ENCODE measurements at places on chromosomes 11 and 22. TPM values are rescaled to one million over a fixed set of nuclear protein-coding genes. Genes with fewer than 3 reads are reported as not detected.

DNA sequence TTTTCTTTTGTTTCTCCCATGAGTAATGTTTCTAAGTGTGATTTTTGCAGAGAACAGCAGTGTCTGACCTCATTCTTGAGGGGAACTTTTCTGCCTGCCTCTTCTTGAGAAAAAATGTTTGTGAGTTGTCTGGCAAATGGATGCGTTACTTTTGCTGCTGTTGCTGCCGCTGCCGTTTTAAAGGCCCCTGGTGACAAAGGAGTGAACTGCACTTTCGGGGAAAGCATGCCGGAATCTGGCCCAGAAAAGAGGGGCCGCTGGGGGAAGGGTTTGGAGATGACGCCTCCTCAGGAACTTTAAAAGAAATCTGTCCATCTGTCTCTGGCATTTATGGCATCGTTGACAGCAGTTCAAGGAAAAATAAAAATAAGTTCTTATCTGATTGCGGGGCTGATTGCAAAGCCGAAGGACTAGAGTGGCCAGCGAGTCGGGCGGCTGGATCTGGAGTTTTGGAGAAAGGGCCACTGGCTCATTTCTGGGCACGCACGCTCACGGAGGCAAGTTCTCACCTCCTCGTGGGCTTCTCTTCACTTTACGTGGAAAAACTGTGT lies 16.5 kb downstream of the ZBTB16 start:
- H3K27me3 ChIP-seq, result no peaks in the 10 kb centered on the region
- H3K27ac ChIP-seq, result peak overlapping the region; percentile 43
- H3K36me3 ChIP-seq, result peaks cover 77% of the 10 kb centered on the region
- H3K4me1 ChIP-seq, result peaks cover 99% of the 10 kb centered on the region
- H3K4me3 ChIP-seq, result peak overlapping the region; percentile 27
- no peak for DNase-seq

Gene LMO2
- 12.3 TPM for total RNA-seq

- no peak for DNase-seq
- H3K4me1 ChIP-seq, result peaks cover 37% of the 10 kb centered on the region
- H3K4me3 ChIP-seq, result peak overlapping the region; percentile 69
- H3K27ac ChIP-seq, result no peak overlapping the region
- H3K36me3 ChIP-seq, result no peaks in the 10 kb centered on the region
These were observed 2.7 kb downstream of the CADM1 start for GRCh38 chr11:115501502-115501892.

Gene KRTAP5-7
- not detected for total RNA-seq

- no peaks in the 10 kb centered on the region for H3K4me1 ChIP-seq
- H3K4me3 ChIP-seq, result no peak overlapping the region
- no peaks in the 10 kb centered on the region for H3K36me3 ChIP-seq
- H3K27me3 ChIP-seq, result no peaks in the 10 kb centered on the region
These were observed 3.8 kb downstream of the OR51V1 start for GRCh38 chr11:5196731-5197130.

DNA sequence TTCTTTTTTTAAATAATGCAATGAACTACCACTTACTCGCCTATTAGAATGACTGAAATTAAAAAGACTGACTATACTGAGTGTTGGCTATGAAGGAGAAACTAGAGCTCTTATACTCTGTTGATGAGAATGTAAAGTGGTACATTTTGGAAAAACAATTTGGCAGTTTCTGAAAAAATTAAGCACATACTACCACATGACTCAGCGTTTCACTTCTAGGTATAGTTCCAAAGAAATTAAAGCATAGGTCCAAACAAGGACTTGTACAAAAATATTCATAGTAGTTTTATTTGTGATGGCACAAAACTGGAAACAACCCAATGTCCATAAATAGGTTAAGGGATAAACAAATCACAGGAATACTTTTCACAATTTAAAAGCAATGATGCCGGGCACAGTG lies 22.4 kb upstream of the SLC29A2 start:
- H3K4me1 ChIP-seq, result no peaks in the 10 kb centered on the region
- no peaks in the 10 kb centered on the region for H3K36me3 ChIP-seq
- H3K27me3 ChIP-seq, result peaks cover 30% of the 10 kb centered on the region

- H3K27me3 ChIP-seq, result no peaks in the 10 kb centered on the region
- H3K4me1 ChIP-seq, result no peaks in the 10 kb centered on the region
- H3K27ac ChIP-seq, result no peak overlapping the region
- no peaks in the 10 kb centered on the region for H3K36me3 ChIP-seq
- H3K4me3 ChIP-seq, result no peak overlapping the region
These were observed 87.4 kb downstream of the TRMU start for GRCh38 chr22:46422896-46423295.

Gene NXPE2
- not detected for total RNA-seq

Gene CTNND1
- total RNA-seq, result 215 TPM

DNA sequence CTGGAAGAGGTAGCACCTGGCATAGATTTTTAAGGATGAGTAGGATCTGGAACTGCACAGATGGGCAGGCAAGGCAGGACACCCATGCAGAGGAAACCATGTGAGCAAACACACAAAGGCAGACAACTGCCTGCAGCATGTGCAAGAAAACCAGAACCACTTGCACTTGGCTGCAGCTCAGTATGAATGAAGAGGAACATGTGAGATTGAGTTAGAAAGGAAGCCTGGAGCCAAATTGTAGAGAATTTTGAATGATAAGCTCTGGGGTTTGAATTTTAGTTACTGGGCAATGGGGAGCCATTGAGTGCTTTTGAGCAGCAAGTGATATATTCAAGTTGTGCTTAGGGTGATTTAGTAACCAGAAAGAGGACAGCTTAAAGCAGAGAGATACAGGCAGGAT lies 583.4 kb downstream of the SOX6 start:
- no peak for DNase-seq
- H3K27me3 ChIP-seq, result no peaks in the 10 kb centered on the region
- no peak overlapping the region for H3K4me3 ChIP-seq
- H3K27ac ChIP-seq, result no peak overlapping the region
- no peaks in the 10 kb centered on the region for H3K36me3 ChIP-seq

DNA sequence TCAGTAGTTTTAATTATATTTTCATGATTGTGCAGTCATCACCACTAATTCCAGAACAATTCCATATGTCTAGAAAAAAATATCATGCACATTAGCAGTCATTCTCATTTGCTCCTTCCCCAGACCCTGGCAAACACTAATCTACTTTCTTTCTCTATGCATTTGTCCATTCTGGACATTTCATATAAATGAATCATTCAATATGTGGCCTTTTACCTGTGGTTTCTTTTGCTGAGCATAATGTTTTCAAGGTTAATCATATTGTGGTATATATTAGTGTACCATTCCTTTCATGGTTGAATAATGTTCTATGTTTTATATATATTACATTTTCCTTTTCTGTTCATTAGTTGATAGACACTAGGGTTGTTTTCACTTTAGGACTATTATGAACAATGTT lies 811.1 kb upstream of the RAG2 start:
- DNase-seq, result no peak
- H3K27me3 ChIP-seq, result no peaks in the 10 kb centered on the region
- H3K27ac ChIP-seq, result no peak overlapping the region
- no peaks in the 10 kb centered on the region for H3K4me1 ChIP-seq
- H3K36me3 ChIP-seq, result no peaks in the 10 kb centered on the region

DNA sequence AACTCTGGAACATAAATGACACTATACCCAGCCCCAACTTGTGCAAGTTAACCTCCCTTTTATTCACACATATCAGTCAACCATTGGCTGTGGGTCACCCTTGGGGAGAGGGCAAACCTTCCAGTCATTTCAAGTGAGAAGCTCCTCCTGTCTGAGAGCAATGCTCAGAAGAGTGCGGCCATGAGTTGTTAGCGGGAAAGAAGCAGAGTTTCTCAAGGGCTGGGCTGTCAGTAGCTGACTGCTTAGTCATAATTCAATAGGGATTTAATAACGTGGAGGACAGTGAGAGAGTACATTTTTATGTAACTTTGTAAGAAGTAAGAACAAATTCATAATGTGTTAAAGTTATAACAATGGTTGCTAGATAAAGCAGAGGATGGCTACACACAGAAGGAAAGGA lies 5.1 kb downstream of the PATE2 start:
- H3K27me3 ChIP-seq, result no peaks in the 10 kb centered on the region
- H3K4me1 ChIP-seq, result no peaks in the 10 kb centered on the region
- DNase-seq, result no peak

DNA sequence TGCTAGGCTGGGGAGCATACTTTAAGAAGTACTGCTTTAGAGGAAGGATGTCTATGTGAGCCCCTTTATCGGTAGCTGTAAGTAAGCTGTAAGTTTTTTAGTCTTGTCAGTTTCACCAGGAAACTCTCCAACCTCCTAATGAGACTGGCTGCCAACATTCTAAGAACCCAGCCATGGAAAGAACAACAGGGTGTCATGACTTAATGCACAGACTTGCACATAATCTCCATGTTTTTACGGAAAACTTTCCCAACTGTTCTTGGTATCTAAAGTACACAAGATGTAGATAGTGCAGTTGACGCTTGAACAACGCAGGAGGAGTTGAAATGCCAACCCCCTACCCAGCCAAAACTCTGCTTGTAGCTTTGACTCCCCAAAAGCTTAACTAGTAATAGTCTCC lies 9.0 kb downstream of the OR8A1 start:
- H3K4me1 ChIP-seq, result no peaks in the 10 kb centered on the region
- DNase-seq, result no peak
- no peaks in the 10 kb centered on the region for H3K36me3 ChIP-seq
- no peaks in the 10 kb centered on the region for H3K27me3 ChIP-seq
- H3K4me3 ChIP-seq, result no peak overlapping the region

GRCh38 chr11:35147235-35147634 lies 8.3 kb downstream of the CD44 start:
- peaks cover 10% of the 10 kb centered on the region for H3K36me3 ChIP-seq
- no peaks in the 10 kb centered on the region for H3K27me3 ChIP-seq
- DNase-seq, result no peak

GRCh38 chr22:27614006-27614649 lies 187.4 kb downstream of the MN1 start:
- peaks cover 10% of the 10 kb centered on the region for H3K4me1 ChIP-seq
- no peak for DNase-seq
- peaks cover 37% of the 10 kb centered on the region for H3K27me3 ChIP-seq
- H3K4me3 ChIP-seq, result peak overlapping the region; percentile 36
- no peak overlapping the region for H3K27ac ChIP-seq

- no peak overlapping the region for H3K4me3 ChIP-seq
- no peak for DNase-seq
- H3K27ac ChIP-seq, result no peak overlapping the region
These were observed 197.8 kb upstream of the SORL1-AS1 start for GRCh38 chr11:121650351-121651256.

Gene CYB5R2
- 4.1 TPM for total RNA-seq

DNA sequence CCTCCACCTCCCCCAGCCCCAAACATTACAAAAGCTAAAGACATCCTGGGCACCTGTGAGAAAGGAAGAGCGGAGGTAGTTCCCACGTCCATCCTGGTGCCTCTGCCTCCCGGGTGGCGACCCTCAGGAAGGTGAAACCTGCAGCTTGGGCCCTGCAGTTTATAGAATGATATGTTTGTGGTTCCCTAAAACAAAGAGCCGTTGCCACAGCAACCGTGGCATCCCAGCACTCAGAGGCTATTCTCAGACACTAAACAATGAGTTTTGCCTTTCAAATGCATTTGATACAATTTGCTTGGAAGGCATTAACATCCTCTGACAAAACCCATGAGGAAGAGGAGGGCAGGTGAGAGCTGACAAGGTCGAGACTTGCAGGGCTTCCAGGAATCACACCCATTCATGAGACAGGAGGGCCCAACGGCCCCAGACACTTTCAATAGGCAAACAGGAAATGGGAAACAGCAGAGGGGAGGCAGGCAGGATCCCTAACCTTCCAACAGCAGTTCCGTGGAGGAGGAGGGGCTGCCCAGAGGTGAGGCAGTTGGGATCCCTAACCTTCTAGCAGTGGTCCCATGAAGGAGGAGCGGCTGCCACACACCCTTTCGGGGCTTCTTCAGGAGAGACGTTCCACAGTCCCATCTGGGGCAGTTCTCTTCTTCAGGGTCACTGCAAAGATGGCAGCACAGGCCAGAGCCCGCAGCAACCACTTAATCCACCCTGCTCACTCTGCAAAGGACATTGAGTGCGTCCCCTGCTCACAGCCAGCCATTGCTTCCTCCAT lies 379.2 kb downstream of the SHANK2 start:
- no peaks in the 10 kb centered on the region for H3K36me3 ChIP-seq
- H3K4me1 ChIP-seq, result no peaks in the 10 kb centered on the region
- peak; percentile 43 for DNase-seq
- H3K27me3 ChIP-seq, result no peaks in the 10 kb centered on the region
- H3K4me3 ChIP-seq, result no peak overlapping the region

DNA sequence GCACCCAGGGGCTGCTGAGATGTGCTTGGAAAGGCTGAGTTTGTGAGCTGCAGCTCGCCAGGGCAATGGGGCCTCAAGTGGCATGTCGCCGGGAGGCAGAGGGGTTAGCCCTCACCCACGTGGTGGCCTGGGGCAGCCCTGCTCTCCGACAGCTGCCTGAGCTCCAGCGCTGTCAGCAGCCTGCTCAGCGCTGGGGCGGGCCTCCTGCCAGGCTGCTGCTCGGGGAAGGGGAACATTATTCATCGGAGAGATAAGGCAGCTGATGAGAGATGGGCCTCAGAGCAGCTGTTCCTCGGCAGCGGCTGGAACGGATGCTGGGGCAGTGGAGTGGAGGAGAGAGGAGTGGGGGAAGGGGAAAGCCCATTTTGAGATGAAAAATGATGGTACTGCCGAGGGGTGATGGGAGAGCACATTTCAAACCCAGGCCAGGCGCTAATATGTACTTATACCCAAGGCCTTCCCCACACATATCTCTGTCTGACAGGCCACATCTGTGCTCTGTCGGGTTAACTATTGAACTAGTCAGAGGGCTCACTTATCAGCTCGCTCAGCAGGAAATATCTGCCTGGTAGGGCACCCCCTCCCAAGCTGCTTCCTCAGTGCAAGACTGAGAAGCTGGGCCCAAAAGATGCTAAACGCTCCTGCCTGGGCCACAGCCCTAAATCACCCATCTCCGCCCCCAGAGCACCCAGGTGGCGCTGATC lies 79.5 kb downstream of the TIMP3 start:
- no peaks in the 10 kb centered on the region for H3K4me1 ChIP-seq
- H3K27ac ChIP-seq, result no peak overlapping the region
- DNase-seq, result peak; percentile 94
- no peaks in the 10 kb centered on the region for H3K27me3 ChIP-seq

Gene DGCR6
- not detected for total RNA-seq

Gene UPK3A
- total RNA-seq, result not detected

DNA sequence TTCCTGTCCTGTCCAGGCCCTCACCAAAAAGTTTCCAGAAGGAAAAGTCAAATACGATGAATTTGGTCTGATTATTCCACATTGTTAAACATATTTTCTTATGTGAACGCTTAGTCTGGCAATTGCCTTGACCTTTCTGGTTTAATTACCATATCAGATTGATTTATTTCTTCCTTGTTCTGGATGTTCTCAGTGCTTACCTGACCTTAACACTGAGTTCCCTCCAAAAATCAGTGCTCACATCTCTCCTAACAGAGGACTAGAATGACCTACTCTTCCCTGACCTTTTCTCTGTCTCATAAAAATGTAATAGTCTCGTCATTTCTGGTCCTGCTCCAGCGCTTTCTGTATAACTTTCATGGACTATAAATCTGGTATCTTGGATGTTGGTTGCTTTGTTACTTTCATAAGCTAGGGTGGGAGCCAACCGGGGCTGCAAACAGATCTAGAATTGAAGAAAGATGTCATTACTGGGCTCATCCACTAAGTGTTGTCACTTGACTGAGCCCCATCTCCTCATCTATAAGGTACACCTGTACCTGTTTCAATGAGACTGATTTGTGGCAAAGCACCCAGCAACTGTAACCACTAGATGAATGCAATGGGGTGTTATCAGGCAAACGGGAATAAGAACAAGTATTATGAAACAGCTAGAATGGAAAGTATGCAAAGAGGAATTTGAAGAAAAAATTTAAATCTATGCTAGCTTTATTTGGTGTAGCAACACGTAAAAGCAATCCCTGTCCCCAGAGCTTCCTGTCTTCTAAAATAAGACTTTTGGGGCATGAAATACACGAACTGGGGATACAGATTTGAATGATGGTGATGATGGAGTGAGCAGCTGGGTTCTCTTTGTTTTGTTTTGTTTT lies 2.4 kb downstream of the FADS2 start:
- H3K27me3 ChIP-seq, result peaks cover 5% of the 10 kb centered on the region
- H3K27ac ChIP-seq, result peak overlapping the region; percentile 85
- H3K4me1 ChIP-seq, result peaks cover 40% of the 10 kb centered on the region
- DNase-seq, result no peak
